Dermis microvascular lymphatic vessel endothelial cell (primary cell): ENCODE measurements at places on chromosomes 4 and X.

DNA sequence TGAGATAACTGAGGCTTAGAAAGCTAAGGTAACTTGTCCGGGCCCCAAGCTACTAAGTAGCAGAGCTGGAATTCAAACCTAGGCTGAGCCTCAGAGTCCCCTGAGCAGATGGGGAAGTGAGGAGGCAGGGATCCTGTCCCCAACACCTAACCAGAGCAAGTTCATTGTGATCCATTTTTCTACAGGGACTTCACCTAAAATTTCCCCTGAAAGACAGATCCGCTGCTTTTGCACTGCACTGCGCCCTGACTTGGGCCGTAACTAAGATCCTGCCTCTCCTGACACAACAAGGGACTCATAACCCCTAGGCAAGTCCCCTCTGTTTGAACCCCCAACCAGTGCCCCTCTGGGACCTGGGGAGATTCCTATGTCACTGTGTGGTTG is 25.6 kb upstream of the MTM1 start:
- DNase-seq = no peak

DNA sequence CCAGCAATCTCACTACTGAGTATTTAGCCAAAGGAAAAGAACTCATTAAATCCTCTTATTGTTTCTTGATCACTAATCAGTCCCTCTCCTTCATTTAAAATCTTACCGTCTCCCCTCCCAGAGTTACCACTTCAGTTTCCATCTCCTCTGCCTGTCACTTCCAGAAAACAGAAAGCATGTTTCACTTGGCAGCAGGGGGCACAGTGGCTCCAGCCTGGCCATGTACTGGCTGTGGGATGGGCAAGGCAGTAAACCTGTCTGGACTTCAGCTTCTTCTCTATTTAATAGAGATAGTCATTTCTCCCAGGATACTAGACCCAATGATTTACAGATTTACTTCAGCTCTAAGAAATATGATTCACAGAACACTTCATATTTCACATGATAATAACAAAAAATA is 63.2 kb downstream of the CD40LG start:
- peak; percentile 48 for DNase-seq

- DNase-seq = no peak
Observed at GRCh38 chr4:186714006-186714675, 9.5 kb downstream of the FAT1 start.

DNA sequence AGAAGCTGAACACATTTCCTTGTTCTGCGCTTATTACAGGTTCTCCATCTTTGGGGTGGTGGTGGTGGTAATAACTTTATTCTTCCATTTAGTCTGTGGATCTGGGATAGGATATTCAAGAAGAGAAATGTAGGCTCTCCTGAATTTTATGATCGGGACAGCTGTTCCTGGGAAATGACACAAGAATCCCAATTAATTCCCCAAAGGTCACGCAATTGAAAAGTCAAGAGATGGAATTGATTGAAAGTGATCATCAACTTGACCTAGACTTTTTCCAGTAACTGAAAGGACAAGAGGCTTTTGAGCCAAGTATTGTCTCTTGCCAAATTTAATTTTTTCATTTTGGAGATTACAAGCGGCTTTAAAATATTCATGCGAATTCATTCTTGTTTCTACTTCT is 98.7 kb upstream of the CBLL2 start:
- DNase-seq = no peak

DNA sequence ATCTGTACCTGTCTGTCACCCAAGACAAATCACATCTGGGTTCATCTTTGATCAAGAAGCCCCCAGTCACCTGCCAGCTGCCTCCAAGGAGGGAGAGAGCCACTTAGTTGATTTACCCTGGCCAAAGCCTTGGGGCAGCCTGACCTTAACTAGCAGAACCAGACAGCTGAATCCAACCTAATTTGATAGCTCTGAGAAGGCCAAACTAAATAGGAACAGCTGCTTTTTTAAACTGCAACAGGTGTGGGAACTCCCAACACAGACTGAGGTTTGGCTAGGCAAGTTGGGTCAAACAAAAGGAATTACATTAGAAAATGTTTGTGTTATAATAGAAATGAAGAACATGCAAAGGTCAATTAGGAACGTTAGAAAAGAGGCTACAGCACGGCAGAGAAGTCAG is 375.7 kb downstream of the NLGN4X start:
- DNase-seq = no peak

DNA sequence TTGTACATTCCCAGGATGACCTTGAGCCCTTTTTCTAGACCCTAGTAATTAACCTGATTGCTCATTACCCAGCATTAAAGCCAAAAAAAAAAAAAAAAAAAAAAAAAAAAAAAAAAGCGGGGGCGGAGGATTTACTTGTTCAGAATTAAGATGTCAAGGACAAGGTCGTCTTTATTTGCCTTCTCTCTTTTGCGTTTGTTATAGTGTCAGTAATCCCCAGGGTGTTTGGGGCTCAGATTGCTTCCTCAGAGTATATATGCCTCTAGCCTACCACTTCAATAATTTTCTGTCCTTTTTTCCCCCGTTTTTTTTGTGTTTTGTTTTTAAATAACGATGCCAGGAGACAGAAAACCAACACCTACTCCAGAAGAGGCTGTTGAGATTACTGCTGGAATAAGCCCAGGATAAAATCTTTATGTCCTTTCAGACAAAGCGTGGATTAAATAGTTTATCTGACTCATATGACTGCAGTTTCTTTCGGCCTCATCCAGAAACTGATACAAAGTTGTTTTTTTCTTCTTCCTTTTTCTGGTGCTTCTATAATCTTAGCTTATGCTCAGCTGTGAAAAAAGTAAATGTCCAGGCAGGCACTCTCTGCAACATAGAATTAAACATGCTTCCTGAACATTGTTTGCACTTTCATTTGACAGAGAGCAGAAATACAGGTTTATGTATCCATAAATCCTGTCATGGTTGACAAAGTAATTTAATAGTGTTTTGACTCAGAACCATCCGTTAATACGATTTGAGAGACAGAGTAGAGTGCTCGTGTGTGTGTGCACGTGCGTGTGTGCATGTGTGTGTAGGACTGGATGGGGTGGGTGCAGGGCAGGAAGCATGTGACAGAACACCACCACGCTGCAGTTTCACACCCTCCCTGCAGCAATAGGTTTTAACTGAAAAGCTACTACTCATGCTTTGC is 138.6 kb downstream of the AFF1 start:
- peak; percentile 47 for DNase-seq

DNA sequence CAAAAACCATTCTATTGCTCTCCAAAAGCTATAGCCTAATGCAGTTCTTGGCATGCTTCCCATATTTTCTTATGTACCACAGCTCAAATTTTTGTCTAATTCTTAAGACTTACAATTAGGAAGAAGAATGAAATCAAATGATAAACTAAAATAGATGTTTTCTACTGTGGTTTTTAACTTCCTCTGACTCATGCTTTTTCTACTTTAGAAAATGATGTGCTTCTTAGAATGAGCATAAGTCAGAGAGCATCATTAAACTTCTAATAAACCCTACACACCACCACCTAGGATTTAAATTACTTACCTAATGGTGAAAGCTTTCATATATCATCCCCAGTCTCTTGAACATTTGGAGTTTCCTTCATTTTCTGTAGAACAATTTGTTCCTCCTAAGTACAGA is 217.0 kb upstream of the NDST3 start:
- no peak for DNase-seq

DNA sequence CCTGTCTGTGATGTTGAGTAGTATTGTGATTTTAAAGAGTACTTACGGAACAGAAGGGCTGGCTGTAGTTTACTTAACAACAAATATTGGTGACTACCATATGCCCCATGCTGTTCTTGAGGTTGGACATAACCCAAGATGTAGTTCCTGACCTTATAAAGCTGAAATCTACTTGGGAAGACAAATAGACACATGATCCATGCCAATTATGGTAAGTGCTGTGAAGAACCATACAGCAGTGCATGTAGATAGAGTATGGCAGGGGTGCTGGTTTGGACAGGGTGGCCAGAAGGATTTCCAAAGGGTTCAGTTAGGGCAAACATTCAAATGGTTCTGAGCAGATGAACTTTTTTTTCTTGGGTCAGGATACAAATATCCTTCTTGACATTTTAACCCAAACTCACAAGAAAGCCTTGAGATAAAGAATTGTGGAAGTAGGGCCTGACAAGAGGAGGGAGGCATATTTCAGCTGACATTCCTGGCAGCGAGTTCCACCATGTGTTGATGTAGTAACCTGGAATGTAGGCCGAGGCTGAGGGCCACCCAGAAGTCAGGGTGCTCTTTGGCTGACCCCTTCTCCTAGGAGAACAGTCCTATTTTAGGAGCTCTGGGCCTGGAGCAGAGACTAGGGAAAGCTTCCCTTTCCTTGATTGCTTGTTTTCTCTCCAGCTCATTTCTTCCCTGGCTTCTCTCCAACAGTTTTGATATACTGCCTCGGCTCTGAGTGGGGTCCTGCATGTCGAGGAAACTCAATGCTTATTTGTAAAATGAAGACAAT is 74.2 kb downstream of the FREM3 start:
- no peak for DNase-seq
